ENCODE measurements at places on chromosomes 16 and 17.

DNA sequence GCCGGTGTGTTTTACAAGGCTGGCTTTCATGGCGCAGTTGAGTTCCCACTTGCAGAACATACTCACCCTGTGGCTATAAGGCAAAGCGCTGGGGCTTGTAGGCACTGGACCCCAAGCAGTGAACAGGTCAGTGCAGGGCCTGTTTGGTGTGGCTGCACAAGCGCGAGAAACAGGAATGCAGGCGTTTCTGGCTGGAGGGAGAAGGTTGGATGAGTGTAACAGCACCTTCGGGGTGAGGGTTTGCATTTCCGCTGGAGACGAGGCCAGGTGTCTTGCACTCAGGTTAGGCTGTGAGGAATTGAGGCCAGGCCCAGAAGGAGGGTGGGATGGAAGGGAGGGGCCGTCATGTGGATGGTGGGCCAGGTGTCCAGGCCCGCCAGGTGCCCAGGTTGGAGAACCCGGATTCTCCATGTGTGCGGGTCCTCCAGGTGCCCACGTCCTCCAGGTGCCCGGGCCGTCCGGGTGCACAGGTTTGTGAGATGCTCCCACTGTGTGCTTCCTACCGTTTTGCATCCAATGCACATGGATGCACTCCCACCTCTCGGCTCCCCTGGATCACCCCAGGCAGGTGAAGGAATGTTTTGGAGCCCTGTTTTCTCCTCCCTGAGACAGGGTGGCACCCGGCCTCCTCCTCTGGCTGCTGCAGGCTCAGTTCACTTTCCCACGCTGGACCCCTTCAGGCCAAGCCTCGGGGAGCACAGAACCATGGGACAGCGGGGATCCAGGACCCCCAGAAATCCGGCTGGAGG is 46.0 kb downstream of the SLC7A5 start:
- no peak for DNase-seq

DNA sequence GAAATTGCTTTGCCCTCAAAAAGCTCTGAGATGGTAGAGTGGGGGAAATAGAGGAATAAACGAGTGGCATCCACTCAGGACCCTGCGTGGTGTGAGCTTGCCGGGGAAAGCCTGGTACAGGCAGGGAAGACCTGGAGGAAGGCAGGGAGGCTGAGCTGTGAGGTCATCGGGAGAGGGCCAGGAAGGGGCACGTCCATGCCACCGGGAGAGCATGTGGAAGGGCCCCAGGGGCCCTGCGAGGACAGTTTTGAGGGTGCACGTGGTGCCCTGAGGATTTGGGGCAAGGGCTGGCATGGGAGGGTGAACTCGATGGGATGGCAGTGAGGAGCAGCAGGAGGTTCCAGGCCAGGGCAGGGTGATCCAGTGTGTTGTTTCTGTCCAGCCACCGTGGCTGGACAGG is 56.3 kb upstream of the CBFA2T3 start:
- DNase-seq = no peak

DNA sequence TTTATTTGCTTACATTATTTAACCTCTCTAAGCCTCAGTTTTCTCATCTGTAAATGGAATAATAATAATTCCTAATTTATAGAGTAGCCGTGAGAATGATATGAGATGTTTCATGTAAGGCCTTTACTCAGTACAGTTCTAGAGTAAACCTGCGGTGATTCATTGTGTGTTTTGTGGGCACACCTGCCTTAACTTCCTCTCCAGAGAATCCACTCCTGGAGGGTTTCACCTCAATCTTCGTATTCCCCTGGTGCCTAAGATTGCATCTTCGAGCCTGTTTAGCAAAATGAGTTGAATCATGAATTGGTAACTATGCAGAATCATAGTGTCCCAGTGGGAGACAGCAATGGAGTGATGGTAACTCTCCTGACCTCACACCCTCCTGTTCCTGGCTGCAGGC is 52.3 kb downstream of the DNAH2 start:
- DNase-seq = no peak

DNA sequence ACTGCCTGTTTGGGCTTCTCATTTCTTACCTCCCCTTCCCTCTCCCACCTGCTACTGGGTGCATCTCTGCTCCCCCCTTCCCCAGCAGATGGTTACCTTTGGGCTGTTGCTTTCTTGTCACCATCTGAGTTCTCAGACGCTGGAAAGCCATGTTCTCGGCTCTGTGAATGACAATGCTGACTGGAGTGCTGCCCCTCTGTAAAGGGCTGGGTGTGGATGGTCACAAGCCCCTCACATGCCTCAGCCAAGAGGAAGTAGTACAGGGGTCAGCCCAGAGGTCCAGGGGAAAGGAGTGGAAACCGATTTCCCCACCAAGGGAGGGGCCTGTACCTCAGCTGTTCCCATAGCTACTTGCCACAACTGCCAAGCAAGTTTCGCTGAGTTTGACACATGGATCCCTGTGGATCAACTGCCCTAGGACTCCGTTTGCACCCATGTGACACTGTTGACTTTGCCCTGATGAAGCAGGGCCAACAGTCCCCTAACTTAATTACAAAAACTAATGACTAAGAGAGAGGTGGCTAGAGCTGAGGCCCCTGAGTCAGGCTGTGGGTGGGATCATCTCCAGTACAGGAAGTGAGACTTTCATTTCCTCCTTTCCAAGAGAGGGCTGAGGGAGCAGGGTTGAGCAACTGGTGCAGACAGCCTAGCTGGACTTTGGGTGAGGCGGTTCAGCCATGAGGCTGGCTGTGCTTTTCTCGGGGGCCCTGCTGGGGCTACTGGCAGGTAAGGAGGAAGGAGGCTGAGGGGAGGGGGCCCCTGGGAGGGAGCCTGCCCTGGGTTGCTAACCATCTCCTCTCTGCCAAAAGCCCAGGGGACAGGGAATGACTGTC is at the start of gene CD68:
CD68 (plus strand) TSS at position 638 of the 833 bp plus-strand sequence; CDS start at position 678, 40 bp downstream.
- DNase-seq = peak; percentile 50

GRCh38 chr17:60392845-60393702 is 1.1 kb upstream of the USP32 start:
- DNase-seq = no peak

GRCh38 chr17:17073581-17074403 is 31.5 kb downstream of the MPRIP start:
- DNase-seq = no peak

- no peak for DNase-seq
These were observed 17.6 kb upstream of the NKD1 start for GRCh38 chr16:50530277-50531236.

- DNase-seq = no peak
These were observed 17.4 kb downstream of the CRK start for GRCh38 chr17:1438593-1439083.

DNA sequence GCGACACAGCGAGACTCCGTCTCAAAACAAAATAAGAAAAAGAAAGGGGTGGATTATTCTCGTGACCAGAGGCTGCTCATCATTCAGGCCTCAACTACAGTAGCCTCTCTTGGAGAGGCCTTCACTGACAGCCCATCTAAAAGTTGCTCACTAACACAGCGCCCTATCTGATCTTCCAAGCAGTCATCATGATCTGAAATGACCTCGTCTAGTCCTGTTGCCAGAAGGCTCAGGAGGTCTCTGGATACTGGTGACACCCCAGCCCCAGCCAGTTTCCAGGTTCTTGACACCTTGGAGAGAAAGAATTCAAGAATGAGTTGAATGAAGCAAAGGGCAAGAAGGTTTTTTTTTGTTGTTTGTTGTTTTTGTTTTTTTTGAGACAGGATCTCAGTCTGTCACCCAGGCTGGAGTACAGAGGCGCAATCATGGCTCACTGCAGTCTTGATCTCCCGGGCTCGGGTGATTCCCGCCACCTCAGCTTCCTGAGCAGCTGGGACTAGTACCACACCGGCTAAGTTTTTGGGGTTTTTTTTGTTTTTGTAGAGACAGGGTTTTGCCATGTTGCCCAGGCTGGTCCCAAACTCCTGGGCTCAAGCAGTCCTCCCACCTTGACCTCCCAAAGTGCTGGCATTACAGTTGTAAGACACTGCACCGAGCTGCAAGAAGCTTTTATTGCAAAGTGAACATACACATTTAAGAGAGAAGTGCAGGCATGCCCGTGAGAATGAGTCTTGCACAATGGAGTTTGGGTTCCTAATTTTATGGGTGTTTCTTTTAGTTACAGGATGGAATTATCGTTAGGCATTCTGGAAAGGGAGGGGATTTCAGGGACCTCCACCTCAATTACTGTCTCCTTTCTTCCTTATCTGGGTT is 2.7 kb upstream of the ZC3H7A start:
- DNase-seq = no peak

- peak; percentile 57 for DNase-seq
These were observed 8.0 kb downstream of the ALOX12B start for GRCh38 chr17:8079291-8080207.

- no peak for DNase-seq
These were observed 70.3 kb downstream of the YPEL2 start for GRCh38 chr17:59401725-59402124.

DNA sequence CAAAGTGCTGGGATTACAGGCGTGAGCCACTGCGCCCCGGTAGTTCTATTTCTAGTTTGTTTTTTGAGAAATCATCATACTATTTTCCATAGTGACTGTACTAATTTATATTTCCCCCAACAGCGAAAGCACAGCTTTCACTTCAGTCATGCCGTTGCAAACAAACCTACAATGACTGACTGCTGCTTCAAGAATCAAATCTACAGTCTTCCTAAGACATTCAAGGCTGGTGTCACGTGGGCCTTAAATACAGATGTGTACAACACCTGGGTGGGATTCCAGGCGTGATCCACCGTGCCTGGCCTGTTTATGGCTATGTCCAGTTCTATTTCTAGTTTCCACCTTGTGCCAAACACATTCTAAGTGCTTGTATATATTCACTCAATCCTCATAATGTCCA is 72.0 kb downstream of the ABCC6 start:
- DNase-seq = no peak

GRCh38 chr17:70059071-70059470 is 16.0 kb upstream of the KCNJ16 start:
- DNase-seq = no peak

GRCh38 chr16:67516296-67517154 is 12.1 kb upstream of the RIPOR1 start:
- DNase-seq = no peak

GRCh38 chr17:56471696-56472095 is 121.8 kb upstream of the NOG start:
- DNase-seq = no peak

- DNase-seq = no peak
These were observed 404.1 kb downstream of the CNTNAP4 start for GRCh38 chr16:76681296-76681695.

- no peak for DNase-seq
These were observed 81.3 kb upstream of the PLCG2 start for GRCh38 chr16:81697616-81698309.

- peak; percentile 40 for DNase-seq
These were observed 33.7 kb upstream of the KDM8 start for GRCh38 chr16:27169511-27170071.

- DNase-seq = no peak
These were observed 117.8 kb upstream of the FAM20A start for GRCh38 chr17:68718926-68719325.

GRCh38 chr17:65261682-65262636 is 124.8 kb downstream of the RGS9 start:
- no peak for DNase-seq

DNA sequence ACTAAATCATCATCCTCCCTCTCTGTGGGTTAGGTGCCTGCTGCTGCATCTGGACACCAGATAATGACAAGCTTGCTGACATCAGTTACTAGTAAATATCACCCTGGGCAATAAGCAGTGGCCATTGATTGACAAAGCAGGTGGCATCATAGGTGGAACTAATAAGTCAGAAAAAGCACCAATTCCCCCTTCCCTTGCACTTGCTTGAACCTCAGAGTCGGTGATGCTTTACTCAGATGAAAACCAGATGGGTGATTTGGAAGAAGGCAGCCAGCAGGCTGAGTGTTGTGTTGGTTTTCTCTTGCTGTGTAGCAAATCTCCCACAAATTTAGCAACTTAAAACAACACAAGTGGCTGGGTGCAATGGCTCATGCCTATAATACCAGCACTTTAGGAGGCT is 146.9 kb upstream of the NOL11 start:
- DNase-seq = no peak

- DNase-seq = no peak
These were observed 35.7 kb downstream of the CACNA1H start for GRCh38 chr16:1188432-1189189.

DNA sequence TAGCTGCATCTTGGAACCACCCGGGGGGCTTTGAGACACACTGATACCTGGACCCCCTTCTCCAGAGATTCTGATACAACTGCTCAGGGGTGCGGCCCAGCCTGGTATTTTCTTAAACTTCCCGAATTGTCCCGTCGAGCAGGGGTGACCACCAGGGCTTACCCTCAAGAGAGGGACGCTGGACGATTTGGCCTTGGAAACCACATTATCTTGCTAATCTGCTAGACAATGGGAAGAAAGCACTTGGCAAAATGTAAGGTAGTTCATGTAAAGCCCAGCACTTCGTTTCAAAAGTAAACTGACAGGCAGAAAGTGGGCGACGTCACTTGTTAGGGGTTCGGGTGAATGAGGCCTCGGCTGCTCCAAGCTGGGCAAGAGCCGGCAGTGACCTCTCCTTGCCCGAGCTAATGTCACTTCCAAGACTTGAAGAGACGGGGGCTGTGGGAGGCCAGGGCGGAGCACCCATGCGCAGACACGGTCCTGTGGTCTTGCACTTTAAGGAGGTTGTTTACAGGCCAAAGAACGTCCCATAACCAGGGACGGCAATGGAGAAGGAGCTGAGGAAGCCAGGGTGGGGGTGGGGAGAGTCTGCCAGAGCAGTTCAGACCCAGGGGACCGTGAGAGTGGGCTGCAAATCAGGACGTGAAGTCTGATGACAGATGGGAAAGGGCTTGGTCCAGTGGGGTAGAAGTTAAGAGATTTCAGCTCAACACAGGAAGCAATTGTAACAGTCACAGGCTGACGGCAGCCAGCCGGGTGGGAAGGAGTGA is 152.7 kb upstream of the GSE1 start:
- no peak for DNase-seq

DNA sequence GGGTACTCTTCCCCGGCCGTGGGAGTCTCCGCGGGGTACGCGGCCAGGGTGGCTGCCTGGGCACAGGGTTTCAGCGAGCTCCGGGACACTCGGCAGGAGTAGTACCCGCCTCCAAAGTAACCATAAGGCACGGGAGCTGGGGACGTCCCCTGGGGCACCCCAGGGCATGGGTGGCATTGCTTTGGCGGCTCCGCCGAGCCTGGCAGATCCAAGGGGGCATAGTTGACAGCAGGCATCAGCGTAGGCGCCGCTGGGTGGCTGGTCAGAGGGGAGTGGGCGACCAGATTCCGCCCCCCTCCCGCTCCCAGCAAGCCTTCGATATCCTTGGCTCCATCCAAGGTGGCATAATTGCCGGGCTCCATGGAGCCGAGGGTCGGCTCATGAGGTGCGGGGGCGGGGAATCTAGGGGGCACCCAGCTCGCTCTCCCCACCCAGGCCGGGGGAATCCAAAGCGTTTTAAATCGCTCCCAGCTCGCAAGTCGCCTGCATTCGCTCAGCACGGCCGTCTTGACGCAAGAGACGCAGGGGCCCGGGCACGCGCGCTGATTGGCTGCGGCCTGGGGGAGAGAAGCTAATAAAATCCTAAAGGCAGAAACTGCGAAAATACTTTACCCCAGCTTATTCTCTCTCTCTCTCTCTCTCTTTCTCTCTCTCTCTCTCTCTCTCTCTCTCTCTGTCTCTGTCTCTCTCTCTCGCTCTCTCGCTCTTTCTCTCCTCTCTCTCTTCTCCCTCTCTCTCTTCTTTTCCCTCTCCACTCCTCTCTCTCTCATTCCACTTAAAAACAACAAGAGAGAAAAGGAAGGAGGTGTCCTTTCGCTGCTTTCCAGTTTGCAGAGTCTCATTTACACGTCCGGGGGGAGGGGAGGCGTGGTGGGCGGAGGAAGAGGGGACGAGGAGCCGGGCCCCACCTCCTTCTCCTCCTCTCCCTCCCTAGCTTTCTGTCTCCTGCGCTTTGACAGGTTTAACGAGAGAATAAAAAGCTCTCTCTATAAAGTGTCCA is at the start of gene HOXB13:
HOXB13 (minus strand) TSS at position 519 of the 1,000 bp plus-strand sequence; CDS start at position 362, 157 bp downstream.
- DNase-seq = no peak

- no peak for DNase-seq
These were observed 15.4 kb downstream of the PLLP start for GRCh38 chr16:57268804-57269800.
